Thyroid gland (tissue), 4 donors: ENCODE measurements at places on chromosomes 7 and 10. TPM values are rescaled to one million over a fixed set of nuclear protein-coding genes. Genes with fewer than 3 reads are reported as not detected.

GRCh38 chr10:71502190-71502589 is 105.5 kb downstream of the CDH23 start:
- DNase-seq = no peak

DNA sequence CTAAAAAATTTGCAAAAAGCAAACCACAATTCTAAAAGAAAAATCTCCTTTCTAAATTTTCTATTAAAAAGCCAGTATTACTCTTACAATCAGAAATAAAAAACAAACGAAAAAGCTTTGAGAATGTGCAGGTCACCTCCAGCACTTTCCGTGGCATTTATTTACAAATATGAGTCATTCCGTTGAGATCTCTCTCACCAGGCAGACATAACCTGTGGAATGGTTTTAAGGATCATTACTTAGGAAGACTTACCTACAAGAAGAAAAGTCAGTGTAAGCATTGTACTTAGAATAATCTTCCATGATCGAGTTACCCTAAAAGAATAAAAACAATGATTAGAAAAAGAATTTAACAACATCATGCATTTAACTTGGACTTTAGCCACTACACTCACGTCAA is 3.3 kb downstream of the SUN3 start:
- no peak for DNase-seq

GRCh38 chr10:128660726-128661125 is 534.5 kb upstream of the MKI67 start:
- no peak for DNase-seq

DNA sequence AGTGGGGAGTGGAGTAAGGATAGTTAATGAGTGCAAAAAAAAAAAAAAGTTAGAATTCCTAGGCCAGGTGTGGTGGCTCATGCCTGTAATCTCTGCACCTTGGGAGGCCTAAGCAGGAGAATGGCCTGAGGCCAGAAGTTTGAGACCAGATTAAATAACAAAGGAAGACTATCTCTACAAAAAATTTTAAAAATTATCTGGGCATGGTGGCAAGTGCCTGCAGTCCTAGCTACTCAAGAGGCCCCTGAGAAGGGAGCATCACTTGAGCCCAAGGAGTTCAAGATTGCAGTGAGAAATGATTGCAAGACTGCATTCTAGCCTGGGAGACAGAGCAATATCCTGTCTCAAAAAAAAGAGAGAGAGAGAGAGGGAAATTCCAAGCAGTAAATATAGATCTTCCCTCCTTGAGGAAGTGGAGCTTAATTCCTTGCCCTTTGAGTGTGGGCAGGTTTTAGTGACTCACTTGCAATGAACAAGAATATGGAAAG is 19.5 kb upstream of the CSTF2T start:
- no peak for DNase-seq

DNA sequence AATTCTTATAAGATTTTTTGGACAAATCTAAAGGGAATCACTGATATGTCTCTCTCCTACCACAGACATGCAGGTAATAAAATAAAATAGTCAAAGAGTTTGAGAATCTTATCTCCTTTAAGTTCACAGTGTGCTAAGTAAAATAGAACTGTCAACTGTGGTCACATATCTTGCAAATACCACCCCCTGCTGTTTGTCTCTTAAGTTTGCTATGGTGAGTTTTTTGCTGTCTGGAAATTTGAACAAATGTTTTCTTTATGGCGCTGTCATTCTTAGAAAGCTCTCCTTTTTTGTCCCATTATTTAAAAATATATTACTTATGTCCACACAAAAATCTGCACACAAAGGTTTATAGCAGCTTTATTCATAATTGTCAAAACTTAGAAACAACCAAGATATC is 19.6 kb downstream of the GIMAP5 start:
- no peak for DNase-seq

GRCh38 chr10:22420787-22421517 is 75.7 kb downstream of the SPAG6 start:
- DNase-seq = no peak

DNA sequence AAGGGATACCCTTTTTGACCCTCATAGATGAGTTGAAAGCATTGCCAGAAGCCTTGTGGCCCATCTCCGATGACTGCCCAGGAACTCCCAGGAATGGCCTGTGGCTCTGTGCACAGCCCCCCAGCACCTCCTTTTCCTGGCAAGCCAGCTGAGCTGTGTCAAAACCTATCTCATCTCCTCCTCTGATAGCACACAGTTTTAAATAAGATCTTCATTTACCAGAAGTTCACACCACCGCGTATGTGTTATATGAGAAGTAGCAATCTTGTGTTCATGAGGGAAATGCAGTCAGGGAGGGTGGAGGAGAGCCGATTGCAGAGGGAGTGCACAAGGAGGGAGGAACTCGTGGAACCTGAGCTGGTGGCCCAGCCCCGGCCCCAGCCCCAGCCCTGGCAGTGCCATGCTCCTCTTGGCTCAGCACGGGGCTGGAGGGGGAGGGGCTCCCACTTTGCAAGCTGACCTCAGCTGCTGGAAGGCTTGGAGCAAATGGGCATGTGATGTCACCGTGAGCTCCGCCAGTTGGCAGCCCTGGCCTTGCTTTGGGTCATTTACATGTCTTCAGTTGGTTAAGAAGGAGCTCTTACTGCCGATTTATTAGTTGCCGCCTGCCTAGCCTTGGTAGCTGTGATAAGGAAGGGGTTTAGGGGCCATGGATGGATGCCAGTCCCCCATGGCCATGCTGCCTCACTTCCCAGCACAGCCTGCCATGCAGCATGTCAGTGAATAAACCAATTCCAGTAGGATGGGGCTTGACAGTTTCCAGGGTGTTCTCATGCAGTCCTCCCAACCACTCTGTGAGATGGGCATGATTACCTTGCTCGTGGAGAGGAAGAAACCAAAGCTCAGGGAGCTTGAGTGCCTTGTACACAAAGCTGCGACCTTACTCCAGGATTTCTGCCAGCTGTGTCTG is 20.0 kb downstream of the UNC5B start:
- peak; percentile 69 for DNase-seq

DNA sequence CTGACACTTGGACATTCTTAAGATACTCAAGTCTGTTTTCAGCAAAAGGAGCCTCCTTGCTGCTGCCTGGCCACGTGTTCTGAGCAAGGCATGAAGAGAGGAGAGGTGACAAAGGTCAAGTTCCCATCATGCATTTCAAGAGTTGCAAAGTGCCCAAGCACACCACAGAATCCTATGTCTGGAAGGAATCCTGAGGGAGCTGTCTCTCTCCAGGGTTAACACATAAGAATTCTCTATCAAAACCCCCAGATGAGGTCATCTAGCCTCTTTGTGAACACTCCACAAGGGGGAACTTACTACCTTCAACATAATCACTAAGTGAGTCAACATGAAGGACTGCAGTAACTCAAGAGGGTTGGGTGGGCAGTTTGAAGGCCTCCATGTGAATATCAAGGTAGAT is 155.5 kb downstream of the RNF216 start:
- DNase-seq = no peak

GRCh38 chr10:12358863-12359564 is 9.7 kb downstream of the CAMK1D start:
- no peak for DNase-seq

- no peak for DNase-seq
These were observed at the start of gene KCNMA1 for GRCh38 chr10:77637532-77638320. Gene KCNMA1 (minus strand): TSS chr10:77637808.

GRCh38 chr7:136698977-136699376 is 169.5 kb upstream of the CHRM2 start:
- DNase-seq = no peak

- DNase-seq = no peak
These were observed 2.7 kb downstream of the EVX1 start for GRCh38 chr7:27245124-27245797.

GRCh38 chr10:35375091-35375765 is 38.9 kb downstream of the CCNY start:
- no peak for DNase-seq

DNA sequence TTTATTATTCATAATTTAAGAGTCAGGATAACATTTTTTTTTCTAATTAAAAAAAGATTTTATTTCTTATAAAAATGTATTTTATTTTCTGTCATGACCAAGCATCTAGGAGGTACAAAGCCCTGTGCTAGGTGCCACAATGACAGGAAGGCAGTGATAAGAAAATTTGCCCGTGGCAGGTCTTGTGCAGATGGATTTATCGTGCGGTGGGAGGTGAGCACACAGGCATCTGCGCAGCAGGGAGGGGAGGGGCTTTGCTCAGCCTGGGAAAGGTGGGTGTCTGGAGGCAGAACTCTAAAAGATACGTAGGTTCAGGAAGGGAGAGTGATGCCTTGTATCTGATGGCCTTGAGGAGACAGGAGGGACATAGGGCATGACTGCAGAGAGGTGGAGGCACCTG is 115.6 kb downstream of the ABCA13 start:
- no peak for DNase-seq

DNA sequence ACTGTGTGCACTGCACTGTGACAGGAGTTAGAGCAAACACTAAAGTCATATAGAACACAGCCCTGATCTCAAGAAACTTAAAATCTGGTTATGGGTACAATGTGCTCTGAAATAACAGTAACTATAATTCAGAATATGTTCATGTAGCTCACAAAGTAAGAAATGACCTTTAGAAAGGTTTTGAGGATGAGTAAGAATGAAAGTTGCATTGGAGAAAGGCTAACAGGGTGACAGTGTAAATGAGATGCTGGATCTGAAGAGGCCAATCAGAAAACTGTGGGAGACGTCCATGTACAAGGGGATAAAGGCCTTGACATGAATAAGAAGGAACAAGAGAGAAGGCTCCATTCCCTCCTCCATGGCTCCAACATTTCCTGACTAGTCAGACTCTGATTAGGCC is 124.7 kb downstream of the GRM3 start:
- DNase-seq = no peak

DNA sequence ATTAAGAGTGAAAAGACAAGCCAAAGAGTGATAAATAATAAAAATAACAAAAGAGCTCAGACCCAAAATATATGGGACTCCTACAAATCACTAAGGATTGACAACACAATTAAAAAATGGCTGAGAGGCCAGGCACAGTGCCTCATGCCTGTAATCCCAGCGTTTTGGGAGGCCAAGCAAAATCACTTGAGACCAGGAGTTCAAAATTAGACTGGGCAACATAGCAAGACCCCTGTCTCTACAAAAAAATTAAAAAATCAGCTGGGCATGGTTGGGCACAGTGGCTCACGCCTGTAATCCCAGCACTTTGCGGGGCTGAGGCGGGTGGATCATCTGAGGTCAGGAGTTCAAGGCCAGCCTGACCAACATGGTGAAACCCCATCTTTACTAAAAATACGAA is 137.3 kb downstream of the IDE start:
- DNase-seq = no peak

GRCh38 chr10:45420453-45421192 is 46.6 kb downstream of the ALOX5 start:
- peak; percentile 96 for DNase-seq

FAM237B gene
- total RNA-seq = not detected

CARD11 gene
- 2.5 TPM for total RNA-seq

PTPRN2 gene
- 9.5 TPM for total RNA-seq

BEND7 gene
- 106 TPM for total RNA-seq

CPA2 gene
- total RNA-seq = not detected

MNX1 gene
- not detected for total RNA-seq

OPN4 gene
- total RNA-seq = 0.24 TPM
